Foreskin keratinocyte (primary cell): ENCODE measurements at places on chromosomes 12 and 14. TPM values are rescaled to one million over a fixed set of nuclear protein-coding genes. Genes with fewer than 3 reads are reported as not detected.

Gene C12orf50
- not detected in 2 replicates for total RNA-seq

Gene LBHD2
- total RNA-seq = not detected in 2 replicates

Gene LALBA
- not detected in 2 replicates for total RNA-seq

Gene SAMD4A
- 14.8 TPM in 2 replicates for total RNA-seq

Gene CCDC63
- 0.04 TPM in 1 of 2 replicates, not detected in the other for total RNA-seq

Gene CD4
- not detected in 2 replicates for total RNA-seq

Gene NRL
- total RNA-seq = 0.27 and 0.46 TPM in 2 replicates
